ENCODE measurements at places on chromosomes 6 and 20.

GRCh38 chr6:38876475-38876874 lies 161.4 kb downstream of the DNAH8 start:
- DNase-seq, result peak; percentile 67

- DNase-seq, result no peak
Measured at GRCh38 chr6:109769213-109769612, 78.1 kb downstream of the FIG4 start.

DNA sequence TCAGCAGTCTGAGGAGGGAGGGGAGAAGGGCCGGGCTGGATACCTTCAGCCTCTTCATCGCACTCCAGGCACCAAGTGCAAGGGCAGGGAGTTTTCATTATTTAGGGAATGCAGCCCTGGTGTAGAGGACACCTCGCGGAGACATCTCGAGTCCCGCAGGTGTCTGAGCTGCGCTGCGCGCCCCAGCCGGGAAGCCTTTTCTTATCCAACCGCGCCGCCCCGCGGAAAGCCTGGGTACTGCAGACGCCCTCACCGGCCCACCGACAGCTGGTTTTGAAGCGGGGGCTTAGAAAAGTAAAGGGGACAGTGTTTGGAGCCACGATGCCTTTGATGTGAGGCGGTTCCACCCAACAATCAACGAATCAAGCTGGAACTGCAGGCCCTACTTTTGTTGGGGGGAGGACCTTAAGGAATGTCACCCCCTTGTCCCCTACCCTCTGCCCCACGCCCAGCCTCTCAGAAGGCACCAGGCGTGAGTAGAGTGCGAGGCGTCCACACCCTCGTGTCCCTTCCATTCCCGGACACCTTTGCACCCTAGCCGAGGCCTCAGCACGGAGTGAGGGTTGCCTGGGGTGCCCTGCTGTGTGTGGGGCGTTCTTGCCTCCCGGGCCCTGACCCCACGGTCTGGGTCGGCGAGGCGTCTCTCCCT lies 8.6 kb downstream of the NKX2-2 start:
- DNase-seq, result peak; percentile 78

GRCh38 chr6:39892490-39893129 lies 41.7 kb downstream of the MOCS1 start:
- DNase-seq, result no peak

- DNase-seq, result no peak
Measured at GRCh38 chr6:56475736-56476457, 166.8 kb downstream of the DST start.
